ENCODE measurements at places on chromosomes 4 and X.

- DNase-seq = no peak
Observed at GRCh38 chr4:10003666-10004065, 17.6 kb downstream of the SLC2A9 start.

DNA sequence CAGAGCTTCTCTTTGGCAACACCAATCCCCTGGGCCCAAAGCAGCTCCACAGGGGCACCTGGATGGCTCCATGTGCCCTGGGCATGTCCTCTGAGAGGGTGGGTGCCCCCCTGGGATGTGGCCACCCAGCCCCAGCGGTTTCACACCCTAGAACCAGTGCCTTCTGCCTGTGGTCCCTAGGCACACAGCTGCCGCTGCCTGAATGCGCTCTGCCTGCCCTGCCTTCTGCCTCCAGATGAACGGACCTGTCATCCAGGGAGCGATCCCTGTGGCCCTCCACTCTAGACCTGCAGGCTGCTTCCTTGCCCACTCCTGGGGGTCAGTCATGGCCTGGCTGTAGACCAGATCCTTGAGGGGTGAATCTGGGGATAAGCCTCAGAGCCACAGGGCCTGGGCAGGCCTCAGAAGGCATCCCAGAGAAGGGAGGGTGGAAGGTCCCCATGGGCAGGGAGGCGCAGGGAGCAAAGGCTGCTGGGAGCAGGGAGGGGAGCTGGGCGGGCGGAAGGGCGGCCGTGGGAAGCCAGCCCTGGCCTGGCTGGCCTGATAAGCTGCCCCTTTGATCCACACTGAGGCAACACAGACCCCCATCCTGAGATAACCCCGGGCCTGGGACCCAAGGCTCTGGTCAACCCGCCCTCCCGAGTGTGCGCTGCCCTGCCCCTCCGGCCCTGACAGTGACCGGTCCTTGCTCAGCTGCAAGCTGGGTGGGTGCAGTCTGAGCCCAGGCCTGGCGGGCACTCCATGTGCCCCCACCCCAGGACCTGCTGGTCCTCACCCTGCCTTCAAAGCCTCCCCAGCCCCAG, 8.1 kb upstream of the FGFR3 start:
- DNase-seq = no peak

- DNase-seq = no peak
Observed at GRCh38 chr4:102438396-102439235, 62.5 kb upstream of the NFKB1 start.

DNA sequence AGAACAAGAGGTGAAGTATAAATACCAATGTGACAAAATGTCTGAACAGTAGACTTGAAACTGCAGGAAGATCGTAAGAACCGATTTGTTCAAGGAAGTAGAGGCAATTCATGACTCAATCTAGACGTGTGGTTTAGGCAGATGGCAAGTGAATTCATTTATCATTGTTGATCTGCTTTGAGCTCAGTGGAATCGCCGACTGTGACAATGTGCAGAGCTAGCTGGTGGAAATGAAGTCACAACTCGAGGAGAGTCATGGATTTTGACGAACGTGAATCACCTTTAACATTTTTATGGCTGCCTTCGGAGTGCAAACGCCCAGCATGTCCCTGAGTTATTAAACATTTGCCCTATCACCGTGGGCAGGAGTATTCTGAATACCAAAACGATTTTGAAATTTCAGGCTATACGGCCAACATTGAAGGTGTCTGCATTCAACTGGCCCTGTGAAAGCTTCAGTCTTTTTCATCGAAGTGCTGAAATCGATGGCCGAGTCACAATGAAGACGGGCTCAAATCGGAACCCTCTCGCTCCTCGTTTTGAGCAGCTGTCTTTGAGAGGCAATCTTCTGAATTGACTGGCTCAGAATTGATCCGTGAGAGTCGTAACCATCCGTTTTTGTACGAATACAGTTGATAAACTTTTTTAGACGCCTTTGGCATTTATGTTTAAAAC, 689 bp upstream of the OGT start:
- DNase-seq = peak; percentile 53

- DNase-seq = peak; percentile 15
Observed at GRCh38 chr4:6779667-6780565, 2.6 kb upstream of the KIAA0232 start.

DNA sequence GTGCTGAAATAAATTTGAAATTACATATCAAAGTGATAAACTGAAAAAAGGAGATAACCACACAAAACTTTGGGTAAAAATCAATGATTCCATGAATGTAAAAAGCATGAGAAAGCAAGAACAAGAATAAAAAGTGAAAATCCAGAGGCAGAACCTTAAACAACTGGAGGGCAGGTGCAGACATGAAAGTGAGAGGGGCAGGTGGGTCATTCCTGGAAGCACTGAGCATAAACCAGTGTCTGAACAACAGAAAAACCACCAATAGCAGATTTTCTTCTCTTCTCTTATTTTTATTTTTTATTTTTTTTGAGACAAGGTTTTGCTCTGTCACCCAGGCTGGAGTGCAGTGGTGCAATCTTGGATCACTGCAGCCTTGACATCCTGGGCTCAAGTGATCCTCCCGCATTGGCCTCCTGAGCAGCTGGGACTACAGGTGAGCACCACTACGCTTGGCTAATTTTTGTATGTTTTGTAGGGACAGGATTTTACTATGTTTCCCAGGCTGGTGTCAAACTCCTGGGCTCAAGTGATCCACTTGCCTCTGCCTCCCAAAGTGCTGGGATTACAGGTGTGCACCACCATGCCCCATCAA, 46.8 kb upstream of the GPR78 start:
- DNase-seq = no peak

- peak; percentile 40 for DNase-seq
Observed at GRCh38 chrX:25028726-25029125, 13.0 kb upstream of the ARX start.

- DNase-seq = no peak
Observed at GRCh38 chr4:101271516-101271915, 75.8 kb downstream of the PPP3CA start.

DNA sequence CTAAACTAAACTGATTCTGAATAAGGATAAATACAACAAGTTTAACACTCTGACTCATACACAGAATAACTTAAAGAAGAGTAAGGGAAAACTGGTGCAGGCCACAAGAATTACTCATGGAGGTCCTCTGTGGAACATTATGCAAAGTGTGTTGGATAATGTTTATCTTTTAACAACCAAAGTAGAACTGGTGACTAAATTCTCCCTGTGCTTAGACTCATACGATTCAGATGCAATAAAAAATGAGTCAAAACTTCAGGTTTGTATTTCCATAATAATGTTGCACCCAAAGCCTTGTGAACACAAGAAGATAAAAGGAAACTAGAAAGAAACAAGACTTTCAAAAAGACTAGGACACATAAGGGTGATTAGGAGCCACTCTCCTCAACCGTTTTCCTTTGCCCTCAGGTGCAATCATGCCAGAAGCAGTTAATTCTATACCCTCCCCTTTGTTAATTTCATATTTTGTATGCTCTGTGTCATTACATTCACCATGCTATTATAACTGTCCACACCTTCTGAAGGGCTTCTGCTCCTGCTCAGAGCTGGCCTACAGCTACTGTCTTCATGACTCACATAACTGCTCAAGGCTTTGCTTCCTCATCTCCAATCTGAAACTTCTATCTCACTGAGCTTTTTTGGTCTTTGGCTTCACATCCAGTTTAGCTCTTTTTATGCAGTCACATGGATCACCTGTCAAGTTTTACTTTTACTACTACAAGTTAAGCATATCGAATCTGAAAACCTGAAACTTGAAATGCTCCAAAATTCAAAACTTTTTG, 60.2 kb downstream of the KCNIP4 start:
- DNase-seq = peak; percentile 94

GRCh38 chr4:135385830-135386581, 1184.4 kb upstream of the PABPC4L start:
- DNase-seq = no peak

DNA sequence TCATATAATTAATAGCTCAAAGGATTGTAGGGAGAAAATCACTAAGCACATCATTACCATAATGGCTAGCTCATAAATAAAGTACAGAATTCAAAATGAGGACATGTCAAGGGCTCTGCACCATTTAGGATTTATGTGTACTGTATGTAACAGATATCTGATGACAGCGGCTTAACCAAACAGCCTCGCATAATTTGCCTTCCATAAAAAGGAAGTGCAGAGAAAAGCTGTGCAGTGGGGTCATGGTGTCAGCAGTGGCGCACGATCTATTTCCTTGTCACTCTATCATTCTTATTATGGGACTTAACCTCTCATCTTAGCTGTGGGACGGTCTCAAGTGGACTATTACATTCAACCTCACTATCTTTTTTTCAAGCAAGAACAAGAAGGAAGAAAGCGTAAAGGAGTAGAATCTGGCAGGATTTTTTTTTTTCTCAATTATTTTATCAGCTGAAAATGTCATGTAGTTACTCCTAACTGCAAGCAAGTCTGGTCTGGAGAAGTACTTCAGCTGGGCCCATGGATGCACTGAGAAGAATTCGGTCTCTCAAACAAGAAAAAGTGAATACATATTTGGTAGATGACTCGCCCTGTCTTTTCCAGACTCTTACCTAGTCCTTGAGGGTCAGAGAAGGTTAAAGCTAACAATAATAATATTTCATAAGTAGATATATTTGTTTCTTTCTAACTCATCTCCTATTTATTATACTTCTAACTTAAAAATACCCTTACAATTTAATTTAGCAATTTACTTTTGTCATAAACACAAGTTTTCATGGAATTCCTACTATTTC, 94.6 kb downstream of the COX18 start:
- peak; percentile 80 for DNase-seq

- DNase-seq = no peak
Observed at GRCh38 chr4:76499461-76499860, 64.4 kb downstream of the SHROOM3 start.

DNA sequence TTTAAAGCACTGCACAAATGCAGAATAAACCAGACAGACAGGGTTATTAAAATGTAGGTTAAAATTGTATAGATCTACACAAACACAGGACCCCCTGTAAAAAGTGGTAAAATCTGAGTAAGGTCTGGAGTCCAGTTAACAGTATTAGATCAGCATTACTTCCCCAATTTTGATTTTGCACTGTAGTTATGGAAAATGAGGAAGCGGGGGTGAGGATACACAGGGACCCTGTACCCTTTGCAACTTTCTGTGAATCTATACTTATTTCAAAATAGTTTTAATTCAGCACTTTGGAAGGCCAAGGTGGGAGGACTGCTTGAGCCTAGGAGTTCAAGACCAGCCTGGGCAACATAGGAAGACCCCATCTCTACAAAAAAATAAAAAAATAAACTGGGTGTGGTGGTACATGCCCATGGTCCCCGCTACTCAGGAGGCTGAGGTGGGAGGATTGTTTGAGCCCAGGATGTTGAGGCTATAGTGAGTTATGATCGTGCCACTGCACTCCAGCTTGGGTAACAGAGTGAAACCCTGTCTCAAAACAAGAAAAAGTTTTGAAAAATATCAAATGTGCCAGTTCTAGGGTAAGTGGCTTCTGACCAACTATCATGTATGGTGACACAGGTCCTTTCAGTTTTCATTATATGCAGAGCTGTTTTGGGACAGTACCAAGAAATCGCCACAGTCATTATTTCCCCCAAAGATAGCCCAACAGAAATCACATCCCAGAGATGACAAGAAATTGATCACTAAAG, 17.7 kb downstream of the SEL1L3 start:
- DNase-seq = no peak

DNA sequence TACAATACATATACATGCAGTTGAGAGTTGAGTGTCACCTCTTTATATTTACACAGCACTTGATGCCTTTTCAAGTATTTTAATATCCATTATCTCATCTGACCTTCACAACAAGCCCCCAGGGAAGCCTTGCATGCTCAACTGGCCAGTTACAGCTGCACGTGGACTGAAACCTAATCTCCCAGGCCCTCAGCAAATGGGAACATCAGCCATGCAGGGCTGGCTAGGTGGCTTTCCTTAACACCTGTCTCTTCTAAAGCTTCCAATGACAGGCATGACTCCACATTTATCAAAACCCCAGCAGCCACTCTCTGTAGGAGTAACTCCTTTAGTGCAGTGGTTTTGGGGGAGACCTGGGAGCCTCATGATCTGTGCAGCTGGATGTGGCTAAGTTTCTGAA, 56.4 kb downstream of the PHKA2 start:
- no peak for DNase-seq

DNA sequence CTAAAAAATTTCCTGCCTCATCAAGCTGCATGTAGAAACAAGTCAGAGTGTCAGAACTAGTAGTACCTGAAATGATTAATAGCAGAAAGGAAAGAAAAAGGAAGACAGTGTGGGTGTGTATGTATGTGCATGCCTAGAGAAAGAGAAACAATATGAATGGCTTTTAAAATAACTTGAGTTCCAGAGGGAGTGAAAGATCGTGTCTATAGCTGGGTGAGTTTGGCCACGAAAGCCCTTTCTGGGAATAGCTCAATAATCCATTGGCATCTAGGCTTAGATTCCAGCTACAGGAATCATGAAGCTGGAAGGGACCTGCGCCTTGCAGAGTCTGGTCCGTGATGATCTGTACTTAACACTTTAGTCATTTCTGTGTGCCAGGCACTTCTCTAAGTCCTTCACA, 195.6 kb downstream of the RAPGEF2 start:
- peak; percentile 45 for DNase-seq

DNA sequence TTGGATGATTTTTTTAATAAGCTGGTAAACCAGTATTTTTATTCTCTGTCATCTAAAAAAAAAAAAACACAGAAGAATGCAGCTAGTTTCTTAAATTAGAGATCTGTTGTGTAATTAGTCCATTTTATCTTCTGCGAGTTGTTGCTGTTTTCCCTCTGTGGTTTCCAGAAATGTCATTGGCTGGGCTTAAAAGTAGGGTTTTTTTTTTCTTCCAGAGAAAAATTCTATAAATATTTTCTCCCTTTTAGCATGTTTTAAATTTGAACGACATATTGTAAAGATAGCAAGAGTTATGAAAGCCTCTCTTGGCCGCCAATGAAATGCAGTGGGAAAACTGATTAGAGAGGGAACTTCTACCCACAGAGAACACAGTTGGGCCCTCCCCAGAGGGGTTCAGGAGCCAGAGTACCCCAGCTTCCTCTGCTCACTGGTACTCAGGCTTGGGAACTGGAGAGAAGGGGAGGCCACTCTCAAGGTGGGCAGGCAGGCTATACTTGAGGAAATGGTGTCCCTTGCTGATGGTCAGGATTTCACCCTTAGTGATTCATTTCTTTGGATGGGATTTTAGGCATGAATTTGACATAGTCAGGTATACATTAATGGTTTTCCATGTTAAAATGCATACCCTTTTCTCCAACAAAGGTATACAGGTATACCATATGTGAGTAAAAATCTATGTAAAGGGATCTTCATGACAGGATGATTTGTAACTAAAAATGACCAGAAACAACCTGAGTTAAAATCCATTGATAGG, 166.1 kb downstream of the BCOR start:
- DNase-seq = no peak

- DNase-seq = no peak
Observed at GRCh38 chrX:7828594-7828993, 14.4 kb upstream of the VCX start.

DNA sequence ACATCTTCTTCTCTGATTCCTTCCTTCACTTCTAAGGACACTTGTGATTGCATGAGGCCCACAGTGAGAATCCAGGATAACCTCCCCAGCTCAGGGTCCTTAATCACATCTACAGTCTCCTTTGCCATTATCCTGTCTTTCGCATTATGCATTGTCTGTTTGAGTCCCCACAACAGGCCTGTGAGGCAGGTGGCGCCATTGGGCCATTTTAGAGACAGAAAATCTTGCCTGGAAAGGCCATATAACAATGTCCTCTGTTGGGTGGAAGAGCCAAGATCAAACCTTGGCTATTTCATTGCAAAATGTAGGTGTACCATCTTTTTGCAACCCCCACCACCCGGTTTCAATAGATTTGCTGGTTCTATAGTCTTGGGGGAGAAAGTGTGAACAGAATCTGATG, 11.8 kb upstream of the DCUN1D4 start:
- peak; percentile 53 for DNase-seq

GRCh38 chr4:54440394-54441136, 211.5 kb downstream of the PDGFRA start:
- DNase-seq = peak; percentile 48

GRCh38 chrX:122703762-122704161, 480.3 kb upstream of the GRIA3 start:
- DNase-seq = peak; percentile 0
